ENCODE measurements at places on chromosomes 1 and 21. TPM values are rescaled to one million over a fixed set of nuclear protein-coding genes. Genes with fewer than 3 reads are reported as not detected.

Gene BSND
- total RNA-seq: not detected

Gene HSD3B2
- 0.59 TPM for total RNA-seq

Gene NDUFS2
- 91.6 TPM for total RNA-seq

Gene RXRG
- not detected for total RNA-seq

Gene WNT9A
- total RNA-seq: not detected

Gene CCDC24
- 4.3 TPM for total RNA-seq

Gene FMO5
- 0.23 TPM for total RNA-seq

Gene ZNF684
- 4.5 TPM for total RNA-seq

All from T-cell (primary cell).